ENCODE measurements at places on chromosomes 2 and 18. TPM values are rescaled to one million over a fixed set of nuclear protein-coding genes. Genes with fewer than 3 reads are reported as not detected.

The UGT1A3 gene
- total RNA-seq: not detected

The POU3F3 gene
- total RNA-seq: not detected

GRCh38 chr2:96202152-96202854 lies 6.3 kb downstream of the STARD7 start:
- H3K36me3 ChIP-seq: no peaks in the 10 kb centered on the region
- H3K4me1 ChIP-seq: peaks cover 88% of the 10 kb centered on the region
- H3K27me3 ChIP-seq: no peaks in the 10 kb centered on the region
- no peak for DNase-seq
- H3K4me3 ChIP-seq: peak overlapping the region; percentile 5

DNA sequence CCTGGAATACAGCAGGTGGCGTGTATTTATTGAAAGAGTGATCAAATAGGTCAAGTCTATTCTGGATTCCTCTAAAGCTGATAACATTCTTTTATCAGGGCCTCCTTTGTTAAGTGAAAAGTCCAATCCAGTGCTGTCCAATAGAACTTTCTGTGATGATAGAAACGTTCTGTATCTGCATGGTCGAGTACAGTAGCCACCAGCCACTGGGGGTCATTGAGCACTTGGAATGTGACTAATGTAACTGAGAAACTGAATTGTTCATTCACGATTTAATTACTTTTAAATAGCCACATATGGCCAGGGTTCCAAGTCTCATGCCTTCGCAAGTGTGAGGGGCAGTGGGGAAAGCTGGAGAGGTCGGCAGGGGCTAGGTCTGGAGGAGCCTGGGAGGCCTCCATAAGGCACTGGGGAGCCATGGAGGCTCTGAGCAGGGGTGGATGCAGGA lies 20.5 kb downstream of the SH2D6 start:
- peaks cover 34% of the 10 kb centered on the region for H3K4me1 ChIP-seq
- H3K4me3 ChIP-seq: no peak overlapping the region
- H3K27me3 ChIP-seq: no peaks in the 10 kb centered on the region
- H3K27ac ChIP-seq: peak overlapping the region; percentile 100

Measured in adrenal gland (tissue), 19 donors.